Stimulated activated CD8-positive, alpha-beta memory T cell treated with anti-CD3 and anti-CD28 coated beads, Interleukin-12 subunit alpha, Interleukin-12 subunit beta, amount 100 ng/mL, for 4 hours (primary cell): ENCODE measurements at places on chromosomes 7 and 10.

DNA sequence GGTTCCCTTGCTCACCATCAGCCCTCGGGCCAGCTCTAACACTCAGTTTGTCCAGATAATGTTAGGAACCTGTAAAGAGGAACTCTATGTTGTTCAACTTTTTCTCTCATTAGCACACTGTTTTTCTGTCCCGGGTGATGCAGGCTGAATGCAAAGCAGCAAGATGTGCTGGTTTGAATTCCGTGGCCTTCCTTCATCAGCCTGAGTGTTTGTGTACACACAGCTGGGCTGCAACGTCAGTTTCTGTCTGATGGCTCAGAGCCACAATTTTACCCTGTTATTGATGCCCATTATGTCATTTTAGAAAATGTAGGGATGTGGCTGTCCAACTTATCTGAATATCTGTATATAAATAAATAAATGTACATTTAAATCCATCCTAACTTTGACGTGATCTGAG lies 152.0 kb downstream of the PLPP4 start:
- DNase-seq: no peak

GRCh38 chr7:50703654-50704053 lies 79.0 kb downstream of the GRB10 start:
- DNase-seq: no peak

- DNase-seq: no peak
Observed at GRCh38 chr10:124748953-124749645, 4.9 kb upstream of the FAM53B start.

DNA sequence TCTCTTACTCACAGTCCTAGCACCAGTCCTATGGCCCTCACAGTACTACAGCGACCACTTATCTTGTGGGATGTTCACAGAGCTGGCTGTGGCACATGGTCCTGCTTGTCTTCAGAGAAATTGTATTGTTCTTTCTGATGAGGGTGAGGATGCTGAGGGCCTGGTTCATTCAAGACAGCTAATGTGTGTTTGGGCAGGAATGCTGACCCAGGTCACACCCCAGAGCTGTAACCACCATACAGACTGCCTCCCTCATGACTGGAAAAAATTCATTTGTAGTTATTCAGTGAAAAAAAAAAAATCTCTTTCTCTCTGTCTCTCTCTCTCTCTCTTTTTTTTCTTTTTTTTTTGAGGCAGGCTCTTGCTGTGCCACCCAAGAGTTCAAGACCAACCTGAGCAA lies 83.5 kb downstream of the KLF6 start:
- no peak for DNase-seq

DNA sequence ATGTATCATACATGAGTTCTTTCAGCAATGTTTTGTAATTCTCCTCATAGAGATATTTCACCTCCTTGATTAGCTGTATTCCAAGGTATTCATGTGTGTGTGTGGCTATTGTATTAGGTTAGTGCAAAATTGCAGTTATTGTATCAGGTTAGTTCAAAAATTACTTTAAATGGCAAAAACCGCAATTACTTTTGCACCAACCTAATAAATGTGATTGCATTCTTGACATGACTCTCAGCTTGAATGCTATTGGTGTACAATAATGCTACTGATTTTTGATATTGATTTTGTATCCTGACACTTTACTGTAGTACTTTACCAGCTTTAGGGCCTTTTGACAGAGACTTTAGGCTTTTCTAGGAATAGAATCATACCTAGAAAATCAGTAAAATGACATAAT lies 297.4 kb downstream of the ZWINT start:
- no peak for DNase-seq

GRCh38 chr7:148380596-148381419 lies 209.8 kb upstream of the C7orf33 start:
- DNase-seq: no peak

DNA sequence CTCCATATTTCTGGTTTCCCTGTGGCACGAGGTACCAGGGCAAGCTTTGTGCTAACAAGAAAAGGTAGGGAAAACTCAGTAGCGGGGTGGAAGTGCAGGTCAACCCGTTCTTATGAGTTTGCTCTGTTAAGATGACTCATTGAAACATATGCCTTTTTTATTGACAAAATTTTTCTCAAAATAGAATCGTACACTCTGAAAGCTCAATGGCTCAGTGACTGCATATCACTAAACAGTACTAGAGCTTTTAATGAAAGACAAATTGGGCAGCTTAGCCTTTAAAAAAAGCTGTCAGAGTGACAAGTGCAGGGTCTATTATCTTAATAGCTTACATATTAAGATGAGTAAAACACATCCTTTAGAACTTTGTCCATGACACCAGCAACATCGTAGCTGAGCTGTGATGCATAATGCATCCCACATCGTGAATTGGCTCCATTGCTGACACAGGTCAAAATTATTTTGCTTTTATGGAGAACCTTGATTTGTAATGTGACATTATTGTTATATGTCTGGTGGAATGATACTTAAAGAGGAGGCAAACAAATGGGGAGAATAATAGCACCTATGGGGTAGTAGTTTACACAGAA lies 264.4 kb downstream of the ETV1 start:
- no peak for DNase-seq

- no peak for DNase-seq
Observed at GRCh38 chr7:82362129-82362706, 81.4 kb downstream of the CACNA2D1 start.

DNA sequence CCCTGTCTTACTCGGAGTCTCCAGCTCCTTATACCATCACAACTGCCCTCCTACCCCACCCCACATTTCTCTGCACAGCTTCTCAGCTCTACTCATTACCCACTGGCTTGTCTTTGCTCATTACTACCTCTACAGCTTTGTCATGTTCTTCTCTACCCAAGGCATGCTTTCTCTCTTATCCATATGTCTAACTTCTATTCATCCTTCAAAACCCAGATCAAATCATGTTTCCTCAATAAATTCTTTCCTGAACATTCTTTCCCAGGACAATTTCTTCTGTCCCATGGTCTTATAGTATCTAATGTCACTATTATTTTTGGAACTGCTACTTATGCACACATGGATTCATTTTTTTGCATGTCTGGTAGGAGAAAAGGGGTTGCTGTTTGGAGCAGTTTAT lies 231.4 kb downstream of the PTEN start:
- DNase-seq: no peak

- no peak for DNase-seq
Observed at GRCh38 chr7:106381252-106381651, 96.5 kb upstream of the NAMPT start.

DNA sequence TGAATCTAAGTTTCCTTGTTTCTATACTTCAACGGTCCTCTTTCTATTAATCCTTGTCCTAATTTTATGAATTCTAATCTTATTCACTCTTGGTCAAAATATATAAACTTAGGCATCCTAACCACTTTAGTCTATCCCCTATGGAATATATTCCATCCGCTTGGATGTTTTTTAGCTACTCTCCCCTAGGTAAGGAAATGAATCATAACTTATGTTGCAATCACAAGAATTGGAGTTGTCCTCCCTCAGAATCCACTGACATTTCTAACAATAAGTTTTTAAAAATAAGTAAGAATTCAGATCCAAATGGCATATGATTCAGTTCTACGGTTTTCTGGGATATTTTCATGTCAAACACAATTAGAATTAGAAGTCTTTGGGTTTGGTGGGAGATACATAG lies 1081.6 kb downstream of the SORCS1 start:
- DNase-seq: no peak

DNA sequence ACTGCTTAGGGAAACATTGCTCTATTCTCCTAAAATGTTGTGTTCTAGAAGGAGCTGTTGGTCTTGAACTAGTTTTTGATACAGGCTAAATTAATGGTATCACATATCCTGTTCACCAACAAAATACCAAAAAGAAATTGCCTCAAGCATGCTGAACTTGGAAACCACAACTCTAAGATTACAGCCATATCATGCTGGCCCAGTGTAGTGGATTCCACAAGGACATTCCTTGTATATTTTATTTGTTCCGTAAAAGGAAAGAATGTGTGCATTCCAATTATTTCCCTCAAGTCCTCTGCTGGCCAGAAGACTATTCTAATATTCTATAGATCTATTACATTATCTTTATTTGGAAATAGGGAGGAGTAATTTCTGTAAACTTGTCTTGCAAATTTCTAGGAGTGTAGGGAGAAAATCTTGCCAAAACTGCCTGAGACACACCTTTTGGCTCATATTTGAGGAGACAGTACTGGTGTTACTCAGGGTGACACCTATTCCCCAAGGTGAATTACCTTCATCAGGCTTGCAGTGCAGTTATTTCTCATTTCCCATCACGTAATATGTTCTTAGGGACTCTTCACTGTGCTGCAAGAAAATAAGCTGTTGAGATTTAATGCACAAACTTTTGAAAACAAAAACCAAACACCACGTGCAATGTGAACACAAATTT lies 1.9 kb upstream of the NEBL start:
- DNase-seq: no peak

DNA sequence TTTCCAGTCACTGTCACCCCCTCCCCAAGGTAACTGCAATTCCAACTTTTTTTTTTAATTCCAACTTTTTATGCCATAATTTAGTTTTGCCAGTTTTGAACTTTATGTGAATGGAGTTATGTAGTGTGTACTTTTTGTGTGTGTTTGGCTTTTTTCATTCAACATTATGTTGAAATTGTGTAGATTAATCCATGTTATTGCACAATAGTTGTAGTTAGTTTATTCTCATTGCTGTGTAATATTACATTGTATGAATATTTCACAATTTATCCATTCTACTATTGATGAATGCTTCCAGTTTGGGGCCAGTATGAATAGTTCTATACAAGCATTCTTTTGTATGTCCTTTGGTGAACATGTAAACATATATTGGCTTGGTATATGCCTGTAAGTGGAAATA lies 32.5 kb downstream of the MXI1 start:
- DNase-seq: no peak

GRCh38 chr7:31061185-31061584 lies 9.1 kb downstream of the ADCYAP1R1 start:
- no peak for DNase-seq

GRCh38 chr10:21742740-21743412 lies 208.8 kb downstream of the MLLT10 start:
- DNase-seq: no peak

DNA sequence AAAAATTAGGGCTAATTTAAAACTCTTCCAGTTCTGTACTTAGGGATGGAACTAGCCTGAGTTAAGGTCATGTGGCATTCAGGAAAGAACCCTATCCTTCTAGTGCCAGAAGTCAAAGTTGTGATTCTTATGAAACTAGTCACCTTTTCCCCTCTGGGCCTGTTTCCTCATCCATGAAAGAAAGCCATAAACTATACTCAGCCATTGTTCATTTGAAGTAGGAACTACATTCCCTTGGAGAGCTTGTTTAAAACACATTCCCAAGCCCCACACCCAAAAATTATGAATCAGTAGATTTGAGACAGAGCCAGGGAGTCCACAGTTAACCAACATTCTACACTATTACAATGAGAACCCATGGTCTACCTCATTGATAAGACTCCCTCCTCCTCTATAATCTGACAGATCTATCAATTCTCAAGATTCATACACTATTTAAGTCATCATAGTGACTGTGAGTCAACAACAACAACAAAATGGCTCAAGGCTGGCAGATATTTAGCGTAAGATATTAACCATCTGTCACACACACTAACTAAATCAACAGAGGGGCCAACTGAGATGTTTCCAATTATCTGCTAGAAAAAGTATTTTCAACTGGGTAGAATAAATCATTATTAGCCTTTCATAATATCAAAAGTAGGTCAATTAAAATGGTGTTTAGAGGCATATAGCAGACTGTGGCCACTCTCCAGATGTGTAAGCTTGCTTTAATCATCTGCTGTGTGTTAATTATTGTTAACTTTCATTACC lies 102.3 kb downstream of the SLC25A13 start:
- no peak for DNase-seq

GRCh38 chr7:155344270-155344617 lies 46.6 kb downstream of the INSIG1 start:
- no peak for DNase-seq

GRCh38 chr7:157874870-157875229 lies 538.0 kb downstream of the DNAJB6 start:
- DNase-seq: no peak

DNA sequence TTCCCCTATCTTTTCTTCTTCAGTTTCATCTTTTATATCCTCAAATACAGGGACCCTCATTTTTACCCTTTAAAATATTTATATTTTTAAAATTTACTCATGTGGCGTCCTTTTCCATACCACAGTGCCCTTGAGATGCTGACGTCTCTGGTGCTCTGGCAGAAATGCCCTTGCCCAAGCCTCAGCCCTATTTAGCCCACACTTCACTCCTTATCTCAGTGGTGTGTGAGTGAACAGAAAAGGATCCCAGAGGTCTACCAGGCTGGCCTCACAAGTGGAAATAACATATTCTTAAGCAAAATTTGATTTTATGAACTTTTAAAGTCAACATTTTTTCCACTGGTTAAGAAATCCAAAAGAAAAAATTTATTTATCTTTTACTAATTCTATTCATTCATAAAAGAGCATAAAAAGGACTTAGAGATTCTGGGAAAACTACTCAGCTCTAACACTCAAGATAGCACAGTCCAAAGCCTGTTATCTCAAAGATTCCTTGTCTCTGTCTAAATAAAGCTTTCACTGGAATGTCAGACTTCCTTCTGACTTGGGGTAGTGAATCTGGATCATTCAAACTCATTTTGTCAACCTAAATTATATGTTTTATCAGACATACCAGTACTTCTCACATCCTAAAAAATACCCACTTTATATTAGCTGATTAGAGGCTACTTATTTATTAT lies at the start of gene NEBL:
TSS of gene NEBL (minus strand) at position 166 of the 680 bp plus-strand sequence. CDS start at position 60, 106 bp downstream.
- no peak for DNase-seq

DNA sequence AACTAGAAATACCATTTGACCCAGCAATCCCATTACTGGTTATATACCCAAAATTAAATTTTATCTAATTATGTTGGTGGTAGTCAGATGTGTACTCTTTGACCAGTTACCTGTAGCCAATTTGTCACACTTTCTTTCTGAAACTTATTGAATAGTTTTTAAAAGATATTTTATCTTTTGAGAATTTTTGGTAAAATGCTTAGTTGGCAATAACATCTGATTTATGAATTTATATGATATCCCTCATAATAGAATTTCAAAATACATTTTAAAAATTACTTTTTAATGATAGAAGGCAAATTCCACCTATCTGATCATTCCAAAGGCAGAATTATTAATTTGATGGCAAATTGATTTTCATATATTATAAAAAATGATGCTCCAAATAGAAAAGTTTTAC lies 569.3 kb downstream of the ATRNL1 start:
- no peak for DNase-seq

DNA sequence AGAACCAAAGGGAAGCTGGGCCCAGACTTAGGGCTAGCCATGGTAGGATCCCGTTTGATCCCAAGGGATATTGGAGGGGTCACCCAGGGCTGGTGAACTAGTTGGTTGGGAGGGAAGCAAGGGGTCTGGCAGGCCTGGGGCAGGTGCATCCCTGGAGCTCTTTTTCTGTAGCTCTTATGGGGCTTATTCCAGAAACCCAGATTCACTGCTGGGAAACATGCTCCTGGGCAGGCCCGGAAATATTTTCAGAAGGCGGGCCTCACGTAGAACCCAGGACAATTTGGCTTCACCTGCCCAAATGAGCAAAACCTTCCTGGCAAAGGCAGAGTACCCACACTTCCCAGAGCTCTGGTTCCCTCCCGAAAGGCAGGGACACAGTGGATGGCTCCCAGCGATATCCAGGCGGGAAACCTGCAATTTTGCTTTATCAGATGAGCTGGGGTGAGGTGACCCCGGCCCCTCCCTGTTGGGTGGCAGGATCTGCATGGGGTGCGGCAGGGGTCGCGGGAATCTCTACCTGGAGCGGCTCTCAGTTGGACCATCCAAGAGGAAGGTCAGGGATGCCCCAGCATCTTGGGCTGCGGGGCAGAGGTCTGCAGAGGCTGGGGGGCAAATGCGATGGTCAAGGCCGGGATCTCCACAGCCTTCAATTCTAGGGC lies 533.9 kb downstream of the TCERG1L start:
- DNase-seq: no peak
